ENCODE measurements at places on chromosomes 6 and 20. TPM values are rescaled to one million over a fixed set of nuclear protein-coding genes. Genes with fewer than 3 reads are reported as not detected.

DNA sequence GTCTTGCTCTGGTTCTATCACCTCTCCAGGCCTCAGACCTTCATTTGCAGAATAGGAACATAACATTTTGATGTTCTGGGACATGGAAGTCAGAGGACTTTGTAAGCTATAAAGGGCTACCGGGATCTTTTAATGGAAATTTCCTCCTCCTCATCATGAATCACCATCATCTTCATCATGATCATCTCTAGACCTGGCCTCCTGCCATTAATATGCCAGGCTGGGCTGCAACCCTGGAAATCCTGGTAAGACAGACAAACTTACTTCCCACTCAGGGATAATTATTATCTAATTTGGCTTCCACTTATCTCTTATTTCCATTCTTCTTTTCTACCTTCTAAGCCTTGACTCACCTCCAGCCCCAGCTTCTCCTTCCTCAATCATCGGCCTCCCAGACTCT lies 41.0 kb upstream of the MRPS18A start:
- no peaks in the 10 kb centered on the region for H3K36me3 ChIP-seq
- no peak for DNase-seq
- H3K4me3 ChIP-seq = no peak overlapping the region
- no peaks in the 10 kb centered on the region for H3K4me1 ChIP-seq

Gene CDSN
- total RNA-seq = not detected

Gene LY86
- 0.60 TPM for total RNA-seq

Gene FAM110A
- total RNA-seq = 16.7 TPM

- H3K27me3 ChIP-seq = no peaks in the 10 kb centered on the region
- no peaks in the 10 kb centered on the region for H3K36me3 ChIP-seq
- no peak overlapping the region for H3K27ac ChIP-seq
These were observed 19.2 kb downstream of the FKBP1A start for GRCh38 chr20:1373614-1374013.

DNA sequence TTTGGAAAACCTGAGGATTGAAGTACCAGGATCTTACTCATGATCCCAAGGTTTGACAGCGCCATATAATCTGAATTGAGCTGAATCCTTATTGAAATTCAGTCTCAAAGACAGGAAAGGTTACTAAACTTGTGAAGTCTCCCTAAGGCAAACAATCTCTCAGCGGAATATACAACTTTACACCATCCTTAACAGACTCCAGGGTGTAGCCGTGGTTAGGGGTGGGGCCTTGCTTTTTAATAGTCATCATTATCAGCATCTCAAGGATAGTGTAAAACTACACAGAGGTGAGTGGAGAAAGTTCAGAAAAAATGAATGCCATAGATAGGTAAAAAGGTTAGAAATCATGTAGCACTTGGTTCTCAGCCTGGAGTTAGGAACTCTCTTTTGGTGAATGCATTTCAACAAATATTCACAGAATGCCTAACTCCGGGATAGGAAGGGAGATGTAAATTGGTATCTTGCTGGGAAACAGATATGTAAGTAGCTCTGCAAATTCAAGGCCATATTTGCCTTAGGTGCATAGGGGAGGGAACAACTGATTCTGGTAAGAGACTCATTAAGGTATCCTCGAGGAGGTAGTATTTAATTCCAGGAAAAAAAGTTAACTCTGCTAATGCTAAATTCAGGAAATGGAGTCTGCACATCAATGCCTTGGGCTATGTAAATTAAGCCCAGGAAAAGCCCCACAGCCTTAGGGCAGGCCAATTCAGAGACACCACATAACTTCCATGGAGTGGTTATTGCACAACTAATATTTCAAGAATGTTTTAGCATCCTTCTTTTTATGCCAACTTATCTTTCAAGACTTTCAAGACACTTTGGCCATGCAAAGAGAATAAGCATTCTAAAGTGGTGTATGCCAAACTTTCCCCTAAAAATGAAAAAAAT lies 61.6 kb downstream of the SNAP25 start:
- no peaks in the 10 kb centered on the region for H3K36me3 ChIP-seq
- DNase-seq = no peak
- H3K27ac ChIP-seq = no peak overlapping the region
- no peaks in the 10 kb centered on the region for H3K4me1 ChIP-seq
- no peak overlapping the region for H3K4me3 ChIP-seq

DNA sequence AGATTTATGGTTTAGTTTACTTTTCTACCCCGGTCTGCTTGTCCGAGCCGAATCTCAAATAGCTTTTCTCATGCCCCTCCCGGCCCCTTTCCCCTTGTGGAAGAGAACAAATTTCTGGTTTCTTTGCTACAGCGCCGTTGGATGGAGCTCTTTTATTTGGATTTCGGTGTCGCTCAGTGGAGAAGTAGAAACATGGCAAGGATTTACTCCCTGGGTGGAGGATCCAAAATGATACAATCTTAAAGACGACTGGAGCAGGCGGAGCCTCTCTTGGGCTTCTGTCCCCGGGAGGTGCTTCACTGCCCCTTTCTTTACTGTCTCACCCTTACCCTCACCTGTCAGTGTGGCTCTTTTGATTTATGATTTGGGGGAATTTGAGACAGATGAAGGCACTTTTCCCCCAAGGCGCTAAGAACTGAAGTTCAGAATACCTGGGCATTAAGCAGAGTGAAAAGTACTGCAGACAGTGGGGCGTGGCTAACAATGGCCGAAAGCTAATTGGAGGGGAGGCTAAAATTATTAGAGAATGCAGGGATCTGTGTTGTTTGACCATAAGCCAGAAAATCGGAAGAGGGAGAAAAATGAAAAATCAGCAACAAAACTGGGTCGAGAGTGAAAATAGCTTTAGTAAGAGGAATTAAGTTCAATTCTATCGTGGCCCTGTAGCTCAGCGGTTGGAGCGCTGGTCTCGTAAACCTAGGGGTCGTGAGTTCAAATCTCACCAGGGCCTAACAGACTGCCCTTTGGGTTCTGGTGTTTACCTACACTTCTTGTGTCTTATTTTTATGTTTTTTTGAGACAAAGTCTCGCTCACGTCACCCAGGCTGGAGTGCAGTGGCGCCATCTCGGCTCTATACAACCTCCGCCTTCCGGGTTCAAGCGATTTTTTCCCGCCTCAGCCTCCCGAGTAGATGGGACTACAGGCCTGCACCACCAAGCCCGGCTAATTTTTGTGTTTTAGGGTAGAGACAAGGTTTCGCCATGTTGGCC lies 145.1 kb upstream of the ZNF184 start:
- H3K27ac ChIP-seq = no peak overlapping the region
- H3K4me3 ChIP-seq = peak overlapping the region; percentile 35
- no peaks in the 10 kb centered on the region for H3K36me3 ChIP-seq
- peaks cover 14% of the 10 kb centered on the region for H3K4me1 ChIP-seq
- no peak for DNase-seq
- peaks cover 23% of the 10 kb centered on the region for H3K27me3 ChIP-seq

DNA sequence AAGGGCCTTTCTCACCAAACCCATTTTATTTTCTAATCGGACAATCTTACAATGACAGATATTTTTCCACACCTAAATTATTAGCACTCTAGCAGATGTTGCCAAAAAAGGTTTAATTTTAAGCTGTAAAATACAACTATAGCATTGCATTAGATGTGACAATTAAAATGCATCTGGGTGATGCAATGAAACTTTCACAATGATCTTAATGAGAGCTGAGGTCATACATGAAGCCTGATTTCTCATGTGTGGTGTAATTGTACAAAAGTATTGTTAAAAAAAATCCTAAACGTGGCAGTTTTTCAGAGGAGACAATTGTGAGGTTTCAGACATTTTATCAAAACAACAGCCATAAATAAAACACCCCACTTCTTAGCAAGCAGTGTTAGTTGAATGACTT lies 606.0 kb downstream of the HDGFL1 start:
- no peak overlapping the region for H3K27ac ChIP-seq
- DNase-seq = no peak
- no peaks in the 10 kb centered on the region for H3K4me1 ChIP-seq

DNA sequence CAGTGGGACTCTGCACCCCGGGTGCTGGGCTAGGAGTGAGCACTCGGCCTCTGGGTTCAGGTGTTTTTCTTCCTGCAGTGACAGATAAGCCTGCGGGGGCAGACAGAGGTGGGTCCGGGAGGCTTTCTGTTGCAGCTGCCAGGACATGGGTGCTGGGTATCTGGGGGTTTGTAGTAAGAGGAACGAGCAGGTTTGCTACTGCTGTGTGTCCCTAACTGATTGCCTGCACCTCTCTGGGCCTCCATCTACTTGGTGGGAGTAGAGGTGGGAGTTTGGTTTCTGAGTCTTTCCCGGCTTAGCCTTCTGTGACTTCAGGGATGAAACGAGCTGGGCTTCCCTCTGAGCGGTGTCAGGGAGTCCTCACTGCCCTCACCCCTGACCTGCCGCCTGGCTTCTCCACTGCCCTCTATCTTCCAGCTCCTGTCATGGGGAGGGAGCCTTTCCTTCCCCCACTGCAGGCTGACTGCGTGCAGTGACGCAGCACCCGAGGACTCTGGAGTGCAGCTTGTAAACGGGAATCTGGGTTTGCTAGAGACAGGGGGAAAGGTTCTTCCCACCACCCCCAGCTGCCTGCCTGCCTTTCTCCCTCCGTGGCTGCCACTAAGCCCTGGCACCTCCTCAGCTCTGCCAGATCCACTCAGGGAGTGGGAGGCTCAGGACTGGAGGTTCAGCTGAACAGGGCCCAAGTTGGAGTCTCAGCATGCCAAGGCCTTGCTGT lies 6.7 kb downstream of the DLGAP4 start:
- DNase-seq = no peak
- no peaks in the 10 kb centered on the region for H3K4me1 ChIP-seq
- no peaks in the 10 kb centered on the region for H3K27me3 ChIP-seq
- H3K4me3 ChIP-seq = no peak overlapping the region
- no peak overlapping the region for H3K27ac ChIP-seq
- H3K36me3 ChIP-seq = no peaks in the 10 kb centered on the region

- no peaks in the 10 kb centered on the region for H3K36me3 ChIP-seq
- DNase-seq = no peak
- no peaks in the 10 kb centered on the region for H3K27me3 ChIP-seq
- H3K4me3 ChIP-seq = no peak overlapping the region
These were observed 55.0 kb downstream of the CDKAL1 start for GRCh38 chr6:20589266-20589665.

Gene DCDC2
- total RNA-seq = 1.1 TPM

Gene CCN5
- 115 TPM for total RNA-seq
